NT2/D1 (cell line): ENCODE measurements at places on chromosomes 4 and X.

DNA sequence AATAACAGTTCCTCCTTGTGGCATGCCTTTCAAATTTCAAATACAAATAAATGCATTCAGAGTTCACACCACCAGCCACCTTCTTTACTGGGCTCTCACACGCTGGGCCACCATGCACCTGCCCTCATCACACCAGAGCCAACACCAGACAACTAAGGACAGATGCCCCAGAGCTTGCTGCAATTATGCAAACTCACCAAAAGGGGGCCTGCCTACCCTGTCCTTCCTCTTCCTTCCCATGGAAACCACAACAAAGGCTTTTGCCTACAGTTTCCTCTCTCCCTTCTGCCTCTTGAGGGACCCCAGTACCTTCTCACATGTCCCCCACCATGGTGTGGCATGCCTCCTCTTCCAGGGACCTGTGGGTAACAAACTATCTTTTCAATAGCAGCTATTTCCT, 1333.9 kb upstream of the TENM3 start:
- DNase-seq, result no peak

DNA sequence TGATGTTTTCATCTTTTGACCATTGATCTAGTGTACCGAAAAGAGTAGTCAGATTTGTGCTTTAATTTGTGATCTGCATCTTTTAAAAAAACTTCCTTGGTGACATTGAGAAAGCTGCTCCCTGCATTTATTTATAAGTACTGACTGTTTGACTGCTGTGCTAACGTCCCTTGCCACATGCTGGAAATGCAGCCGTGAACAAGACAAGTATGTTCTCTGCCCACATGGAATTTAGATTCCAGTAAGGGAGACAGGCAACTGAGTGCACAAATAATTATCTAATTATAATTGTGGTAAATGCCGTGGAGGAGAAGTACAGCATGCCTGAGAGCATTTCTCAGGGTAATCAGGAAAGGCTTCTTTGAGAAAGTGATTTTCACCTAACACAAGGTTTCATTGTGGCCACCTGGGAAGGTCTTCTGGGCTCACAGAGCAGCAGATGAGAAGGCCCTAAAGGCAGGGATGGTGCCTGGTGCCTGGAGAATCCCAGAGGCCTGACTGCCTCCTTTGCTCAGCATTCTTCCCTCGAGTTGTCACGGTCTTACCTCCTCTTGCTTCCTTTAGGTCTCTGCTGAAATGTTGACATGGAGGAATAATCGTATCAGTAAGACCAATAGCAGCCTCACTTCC, 55.8 kb downstream of the PTTG2 start:
- no peak for DNase-seq

GRCh38 chrX:13123857-13124345, 79.5 kb upstream of the FAM9C start:
- no peak for DNase-seq

DNA sequence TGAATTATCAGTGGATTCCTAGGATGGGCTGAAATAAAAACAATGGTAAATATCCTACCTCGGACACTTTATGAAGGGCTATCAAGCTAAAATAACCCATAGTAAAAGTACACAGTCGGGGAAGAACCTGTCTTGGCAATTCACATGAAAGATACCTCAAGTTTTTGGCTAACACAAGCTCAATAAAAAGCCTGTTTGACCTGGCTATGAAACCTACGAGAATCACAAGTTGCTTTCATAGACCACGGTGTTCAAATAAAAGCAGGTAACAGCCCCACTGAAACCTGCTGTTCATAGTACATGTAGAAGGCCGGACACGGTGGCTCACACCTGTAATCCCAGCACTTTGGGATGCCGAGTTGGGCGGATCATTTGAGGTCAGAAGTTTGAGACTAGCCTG, 12.3 kb downstream of the RLIM start:
- no peak for DNase-seq

- DNase-seq, result no peak
These were observed 100.7 kb upstream of the GRPR start for GRCh38 chrX:16022580-16023200.

DNA sequence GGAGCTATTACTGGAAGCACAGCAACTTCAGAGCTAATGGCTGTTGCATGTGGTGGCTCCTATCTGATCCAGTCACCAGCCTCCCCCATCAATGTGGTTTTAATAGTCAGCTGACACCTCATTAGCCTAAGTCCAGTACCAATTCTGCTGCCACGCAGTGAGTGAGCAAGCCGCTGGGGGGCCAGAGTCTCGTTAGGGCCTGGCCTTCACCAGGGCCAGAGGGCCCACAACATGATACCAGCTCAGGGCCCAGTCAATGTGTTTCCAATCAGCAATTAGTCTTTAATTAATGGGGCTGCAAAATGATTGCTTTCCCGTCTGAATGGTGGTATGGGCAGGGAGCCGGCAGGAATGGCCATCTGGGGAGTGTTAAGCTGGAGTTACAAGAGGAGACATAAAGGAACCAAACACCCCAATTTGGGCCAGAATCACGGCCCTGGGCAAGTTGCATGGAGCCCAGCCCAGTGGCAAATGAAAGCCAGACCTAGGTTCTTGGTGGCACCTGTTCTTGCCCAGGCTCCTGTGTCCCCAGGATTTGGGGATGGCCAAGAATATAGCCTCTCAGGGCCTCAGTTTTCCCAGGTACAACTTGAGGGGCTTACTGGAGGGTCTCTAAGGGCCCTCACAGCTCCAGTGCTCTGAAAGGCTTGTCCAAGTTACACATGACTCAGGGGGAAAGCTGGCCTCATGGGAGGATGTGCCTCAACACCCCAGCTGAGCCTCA, 119.2 kb downstream of the EFNB1 start:
- DNase-seq, result no peak

- no peak for DNase-seq
These were observed 164.7 kb downstream of the SOWAHB start for GRCh38 chr4:76733068-76733771.

- DNase-seq, result no peak
These were observed 53.1 kb downstream of the FANCB start for GRCh38 chrX:14819769-14820168.
